ENCODE measurements at places on chromosomes 2 and 18.

DNA sequence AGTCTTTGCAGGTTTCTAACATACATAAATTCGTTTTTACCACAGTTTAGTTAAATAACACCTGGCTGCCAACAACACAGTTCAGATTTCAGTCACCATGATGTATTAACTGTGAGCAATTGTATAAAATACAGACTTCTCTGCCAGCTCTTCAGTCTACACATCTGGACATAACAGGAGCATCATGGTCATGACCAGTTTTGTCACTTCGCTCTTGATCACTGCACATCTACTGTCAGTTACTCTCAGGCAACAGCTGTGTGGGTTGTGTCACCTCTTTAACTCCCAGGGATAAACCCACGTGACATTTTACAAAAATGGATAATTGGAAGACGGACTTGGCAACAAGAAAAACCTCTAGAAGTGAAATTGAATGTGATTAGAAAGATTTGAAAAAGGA, 30.3 kb downstream of the CD8A start:
- DNase-seq = no peak
- H3K27me3 ChIP-seq = no peaks in the 10 kb centered on the region
- H3K27ac ChIP-seq = no peak overlapping the region
- H3K4me3 ChIP-seq = no peak overlapping the region

DNA sequence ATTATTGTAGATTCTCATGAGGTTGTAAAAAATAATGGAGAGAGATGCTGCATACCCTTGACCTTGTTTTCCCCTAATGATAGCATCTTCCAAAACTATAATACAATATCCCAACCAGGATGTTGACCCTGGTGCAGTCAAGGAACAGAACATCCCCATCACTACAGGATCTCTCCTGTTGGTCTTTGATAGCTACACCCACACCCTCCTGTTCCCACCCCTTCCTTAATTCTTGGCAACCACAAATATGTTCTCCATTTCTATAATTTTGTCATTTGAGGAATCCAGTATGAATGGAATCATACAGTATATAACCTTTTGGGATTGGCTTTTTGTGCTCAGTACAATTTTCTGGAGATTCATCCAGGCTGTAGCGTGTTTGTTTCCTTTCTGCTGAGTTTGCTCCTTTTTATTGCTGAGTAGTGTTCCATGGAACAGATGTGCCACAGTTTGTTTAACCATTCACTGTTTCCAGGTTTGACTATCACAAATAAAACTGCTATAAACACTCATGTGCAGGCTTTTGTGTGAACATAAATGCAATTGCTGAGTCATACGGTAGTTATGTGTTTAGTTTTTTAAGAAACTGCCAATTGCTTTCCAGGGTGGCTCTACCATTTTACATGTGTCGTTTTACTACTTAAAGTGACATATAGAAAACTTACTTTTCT, 22.2 kb downstream of the MCFD2 start:
- no peaks in the 10 kb centered on the region for H3K36me3 ChIP-seq
- H3K4me3 ChIP-seq = no peak overlapping the region
- no peaks in the 10 kb centered on the region for H3K27me3 ChIP-seq
- no peak for DNase-seq

GRCh38 chr2:199705538-199705937, 145.5 kb downstream of the FTCDNL1 start:
- no peaks in the 10 kb centered on the region for H3K4me1 ChIP-seq
- no peak overlapping the region for H3K4me3 ChIP-seq
- H3K27me3 ChIP-seq = no peaks in the 10 kb centered on the region
- DNase-seq = no peak
- H3K36me3 ChIP-seq = no peaks in the 10 kb centered on the region
- H3K27ac ChIP-seq = no peak overlapping the region

DNA sequence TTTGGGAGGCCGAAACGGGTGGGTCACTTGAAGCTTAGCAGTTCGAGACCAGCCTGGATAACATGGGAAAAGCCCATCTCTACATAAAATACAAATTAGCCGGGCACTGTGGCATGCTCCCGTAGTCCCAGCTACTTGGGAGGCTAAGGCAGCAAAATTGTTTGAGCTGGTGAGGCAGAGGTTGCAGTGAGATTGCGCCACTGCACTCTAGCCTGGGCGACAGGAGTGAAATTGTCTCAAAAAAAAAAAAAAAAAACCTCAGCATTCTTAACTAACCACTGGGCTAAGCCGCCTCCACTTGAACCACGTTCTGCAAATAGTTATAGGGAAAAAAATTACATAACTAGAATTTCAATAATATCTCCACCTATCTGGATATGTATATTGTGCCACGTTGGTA, 2.3 kb downstream of the FOXI3 start:
- no peak for DNase-seq
- H3K4me3 ChIP-seq = peak overlapping the region; percentile 96
- H3K36me3 ChIP-seq = peaks cover 13% of the 10 kb centered on the region
- no peak overlapping the region for H3K27ac ChIP-seq
- peaks cover 2% of the 10 kb centered on the region for H3K4me1 ChIP-seq

- no peaks in the 10 kb centered on the region for H3K36me3 ChIP-seq
- H3K27me3 ChIP-seq = peaks cover 4% of the 10 kb centered on the region
- no peak for DNase-seq
- peaks cover 8% of the 10 kb centered on the region for H3K4me1 ChIP-seq
Observed at GRCh38 chr18:37521510-37522465, 43.8 kb downstream of the CELF4 start.

GRCh38 chr2:120108049-120108448, 95.2 kb downstream of the EPB41L5 start:
- no peak overlapping the region for H3K4me3 ChIP-seq
- no peaks in the 10 kb centered on the region for H3K27me3 ChIP-seq
- no peak for DNase-seq
- H3K36me3 ChIP-seq = no peaks in the 10 kb centered on the region
- no peaks in the 10 kb centered on the region for H3K4me1 ChIP-seq
- no peak overlapping the region for H3K27ac ChIP-seq

GRCh38 chr2:145404690-145405089, 884.8 kb upstream of the ZEB2 start:
- H3K4me1 ChIP-seq = no peaks in the 10 kb centered on the region
- no peak for DNase-seq
- H3K27ac ChIP-seq = no peak overlapping the region
- H3K27me3 ChIP-seq = no peaks in the 10 kb centered on the region
- H3K4me3 ChIP-seq = no peak overlapping the region

DNA sequence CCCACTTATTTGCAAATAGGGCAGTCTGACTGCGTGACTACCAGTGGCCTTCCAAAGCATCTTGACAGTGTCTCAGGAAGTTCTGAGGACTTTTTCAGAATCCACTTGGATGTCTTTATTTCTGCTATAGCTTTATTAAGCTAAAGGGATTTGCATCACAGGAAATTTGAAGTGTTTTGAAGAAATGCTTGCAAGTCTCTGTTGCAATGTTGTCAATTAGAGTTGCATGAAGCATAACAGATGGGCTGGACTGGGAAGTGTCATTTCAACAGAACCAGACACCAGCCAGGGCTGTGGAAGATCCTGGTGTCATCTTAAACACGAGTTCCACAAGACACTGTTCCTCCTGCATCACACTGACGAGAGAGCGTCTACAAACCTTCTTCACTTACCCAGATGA, 224.5 kb downstream of the EN1 start:
- no peaks in the 10 kb centered on the region for H3K4me1 ChIP-seq
- DNase-seq = no peak
- H3K4me3 ChIP-seq = no peak overlapping the region
- no peaks in the 10 kb centered on the region for H3K36me3 ChIP-seq
- no peaks in the 10 kb centered on the region for H3K27me3 ChIP-seq

DNA sequence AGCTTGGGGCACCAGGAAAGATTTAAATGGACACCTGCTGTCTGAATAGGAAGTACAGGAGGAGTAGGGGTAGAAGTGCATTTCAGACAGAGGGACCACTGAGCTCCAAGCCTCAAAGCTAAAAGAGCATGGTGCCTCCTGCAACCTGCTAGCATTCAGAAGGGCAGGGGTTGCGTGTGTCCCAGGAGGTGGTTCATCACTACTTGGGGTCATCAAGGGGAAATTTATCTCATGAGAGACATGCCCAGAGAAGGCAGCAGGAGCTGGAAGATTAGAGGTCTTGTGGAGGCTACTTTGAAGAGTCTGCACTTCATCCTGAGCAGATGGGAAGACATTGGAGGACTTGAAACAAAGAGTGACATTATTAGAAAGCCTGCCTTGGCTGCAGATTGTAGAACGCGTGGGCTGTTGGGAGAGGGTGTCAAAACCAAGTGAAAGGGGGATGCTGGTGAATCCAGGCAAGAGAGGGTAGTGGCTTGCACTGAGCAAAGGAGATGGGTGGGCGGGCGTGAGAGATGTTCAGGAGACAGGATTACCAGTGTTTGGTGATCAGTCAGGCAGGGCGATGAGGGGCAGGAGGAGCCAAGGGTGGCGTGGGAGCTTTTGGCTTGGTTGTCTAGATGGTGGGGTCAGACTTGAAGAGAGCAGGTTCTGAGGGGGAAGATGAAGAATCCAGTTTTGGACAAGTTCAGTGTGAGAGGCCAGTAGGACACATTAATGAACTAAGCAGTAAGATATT, 154.0 kb downstream of the DYSF start:
- H3K4me3 ChIP-seq = no peak overlapping the region
- peak; percentile 32 for DNase-seq
- no peak overlapping the region for H3K27ac ChIP-seq
- no peaks in the 10 kb centered on the region for H3K36me3 ChIP-seq

- peaks cover 3% of the 10 kb centered on the region for H3K4me1 ChIP-seq
- no peaks in the 10 kb centered on the region for H3K27me3 ChIP-seq
- H3K4me3 ChIP-seq = no peak overlapping the region
- H3K27ac ChIP-seq = no peak overlapping the region
Observed at GRCh38 chr2:121778741-121779487, 23.5 kb downstream of the TSN start.

DNA sequence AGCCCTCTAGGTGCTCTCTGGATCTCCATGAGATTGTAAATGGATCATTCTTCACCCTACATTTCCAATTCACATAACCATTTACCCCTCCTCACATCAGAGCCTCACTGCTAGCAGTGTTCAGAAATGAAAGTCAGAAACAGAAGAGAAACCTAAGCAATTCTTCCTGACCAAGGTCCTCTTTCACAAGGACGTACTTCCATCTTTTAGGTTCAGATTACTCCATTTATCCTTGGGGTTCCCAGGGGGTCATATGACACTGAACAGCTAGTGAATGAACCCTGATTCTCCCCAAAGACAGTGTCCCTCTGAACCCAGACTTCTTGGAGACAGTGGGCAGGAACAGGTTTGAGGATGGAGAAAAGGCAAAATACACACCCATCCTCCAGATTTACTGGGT, 12.9 kb upstream of the MARCO start:
- no peak for DNase-seq
- no peak overlapping the region for H3K4me3 ChIP-seq
- H3K27ac ChIP-seq = no peak overlapping the region
- H3K36me3 ChIP-seq = no peaks in the 10 kb centered on the region

GRCh38 chr2:54708584-54709335, 14.7 kb upstream of the EML6 start:
- H3K27ac ChIP-seq = no peak overlapping the region
- DNase-seq = no peak
- H3K4me1 ChIP-seq = peaks cover 8% of the 10 kb centered on the region
- peaks cover 2% of the 10 kb centered on the region for H3K27me3 ChIP-seq

- H3K27ac ChIP-seq = no peak overlapping the region
- no peaks in the 10 kb centered on the region for H3K4me1 ChIP-seq
- H3K36me3 ChIP-seq = peaks cover 28% of the 10 kb centered on the region
- DNase-seq = no peak
- no peaks in the 10 kb centered on the region for H3K27me3 ChIP-seq
Observed at GRCh38 chr2:215379039-215379438, 56.8 kb downstream of the FN1 start.

DNA sequence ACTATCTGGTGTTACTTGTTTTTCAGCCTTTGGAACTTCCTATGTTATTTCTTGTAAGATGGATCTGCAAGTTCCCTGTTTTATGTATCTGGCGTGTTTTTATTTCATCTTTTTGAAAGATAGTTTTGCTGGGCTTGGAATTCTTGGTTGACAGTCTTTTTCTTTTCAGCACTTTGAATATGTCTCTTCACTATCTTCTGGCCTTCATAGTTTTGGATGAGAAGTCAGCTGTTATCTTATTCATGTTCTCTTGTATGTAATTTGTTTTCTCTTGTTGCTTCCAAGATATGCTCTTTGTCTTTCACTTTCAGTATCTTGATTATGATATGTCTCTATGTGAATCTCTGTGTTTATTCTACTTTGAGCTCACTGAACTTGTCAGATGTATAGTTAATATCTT, 50.4 kb downstream of the ALMS1 start:
- no peak for DNase-seq
- H3K4me3 ChIP-seq = no peak overlapping the region
- H3K27me3 ChIP-seq = no peaks in the 10 kb centered on the region
- H3K36me3 ChIP-seq = peaks cover 5% of the 10 kb centered on the region

DNA sequence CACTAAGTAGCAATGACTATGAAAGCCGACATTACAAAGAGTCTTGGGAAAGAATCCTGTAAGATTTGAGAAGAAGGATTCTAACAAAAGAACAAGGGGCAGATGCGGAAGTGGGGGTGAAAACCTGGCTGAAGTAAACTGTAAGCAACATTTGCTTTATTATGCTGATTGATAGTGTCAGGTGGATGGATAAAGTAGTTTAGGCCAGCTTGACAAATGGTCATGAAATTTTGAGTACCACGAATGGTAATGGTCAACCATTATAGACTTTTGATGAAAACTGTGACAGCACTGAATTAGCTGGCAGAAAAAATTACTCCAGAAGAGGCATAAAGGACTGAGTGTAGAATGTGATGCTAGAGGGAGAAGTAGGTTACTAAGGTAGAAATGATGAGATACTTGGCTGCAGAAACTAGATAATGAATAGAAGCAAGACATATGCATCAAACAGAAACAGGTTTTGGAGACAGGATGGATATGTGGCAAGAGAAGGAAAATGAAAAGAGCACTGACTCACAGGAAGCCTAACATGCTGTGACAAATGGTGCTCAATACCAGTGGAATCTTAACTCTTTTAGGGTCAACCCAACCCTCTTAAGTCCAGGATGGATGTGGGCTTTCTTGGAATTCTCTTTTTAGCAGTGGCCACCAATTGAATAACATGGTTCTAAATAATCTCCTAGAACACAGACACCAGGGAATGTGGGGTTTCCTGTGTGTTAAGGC, 6.8 kb downstream of the THUMPD2 start:
- DNase-seq = no peak
- H3K4me3 ChIP-seq = no peak overlapping the region
- H3K27me3 ChIP-seq = no peaks in the 10 kb centered on the region
- H3K4me1 ChIP-seq = peaks cover 9% of the 10 kb centered on the region
- H3K36me3 ChIP-seq = no peaks in the 10 kb centered on the region
- H3K27ac ChIP-seq = no peak overlapping the region

Data from H1 (cell line).